Activated CD4-positive, alpha-beta T cell treated with anti-CD3 and anti-CD28 coated beads, Interleukin-2, amount 50 U/mL, for 4 hours (primary cell): ENCODE measurements at places on chromosomes 6 and 20.
A peak's percentile ranks its signal among the peaks of the same experiment; 100 is the strongest.

- no peak for DNase-seq
Measured at GRCh38 chr6:101760843-101761621, 367.5 kb downstream of the GRIK2 start.

DNA sequence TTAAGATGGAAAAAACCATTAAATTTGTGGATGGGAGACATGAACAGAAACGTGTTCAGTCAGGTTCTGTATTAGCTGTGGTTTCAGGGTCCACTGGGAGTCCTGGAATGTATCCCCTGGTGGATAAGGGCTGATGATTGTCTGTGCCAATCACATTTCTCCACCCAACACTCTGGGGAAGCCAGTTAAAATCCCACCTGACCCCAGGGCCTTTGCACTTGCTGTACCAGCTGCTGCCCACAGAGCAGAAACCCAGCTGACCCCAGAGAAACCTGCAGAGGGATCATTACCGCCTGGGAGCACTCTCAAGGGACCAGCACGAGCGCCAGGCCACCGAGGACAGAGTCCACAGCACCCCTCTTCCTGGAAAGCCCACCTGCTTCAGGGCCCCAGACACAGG, 260.7 kb downstream of the PREX1 start:
- DNase-seq: no peak

- no peak for DNase-seq
Measured at GRCh38 chr6:17012421-17013225, 89.2 kb upstream of the STMND1 start.

DNA sequence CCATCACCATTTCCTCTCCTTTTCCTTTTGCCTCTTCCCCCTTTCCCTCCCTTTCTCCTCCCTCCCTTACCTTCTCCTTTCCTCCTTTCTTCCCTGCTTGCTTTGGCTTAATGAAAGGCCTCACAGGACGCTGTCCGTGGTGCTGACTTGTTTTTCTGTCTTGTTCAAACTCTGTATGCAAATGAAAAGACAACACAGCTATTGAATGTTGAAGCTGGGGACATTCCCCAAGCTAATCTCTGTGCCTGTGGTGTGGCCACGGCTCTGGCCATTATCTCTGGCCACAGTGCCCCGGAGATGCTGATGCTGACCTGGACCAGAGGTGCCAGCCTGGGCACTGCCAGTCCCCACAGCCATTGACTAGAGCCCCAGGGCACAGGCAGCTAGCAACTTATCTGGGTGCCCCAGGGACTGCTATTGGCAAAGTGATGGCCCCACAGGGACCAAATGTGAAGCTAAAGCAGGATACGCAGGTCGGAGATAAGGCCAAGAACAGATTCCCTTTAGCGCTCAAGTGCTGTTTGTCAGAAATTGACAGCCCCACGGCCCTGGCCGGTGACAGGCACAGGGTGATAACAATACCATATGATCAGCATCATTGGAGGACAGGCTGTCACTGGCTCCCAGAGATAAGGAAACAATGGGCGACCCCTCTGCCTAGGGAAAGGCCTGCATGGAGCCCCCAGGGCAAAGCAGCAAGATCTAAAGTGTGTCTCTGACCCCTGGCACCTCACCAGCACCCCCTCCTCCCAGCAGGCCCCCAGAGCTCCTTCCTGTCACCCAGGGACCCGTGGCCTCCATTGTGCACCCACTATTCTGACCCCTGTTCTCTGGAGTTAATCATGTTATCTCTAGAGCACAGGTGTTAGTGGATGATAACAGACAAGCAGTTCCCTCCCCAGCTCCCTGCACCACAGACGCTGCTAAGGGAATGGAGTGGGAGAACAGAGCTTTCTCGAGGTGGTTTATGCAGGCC, 31.6 kb upstream of the SLC32A1 start:
- DNase-seq: peak; percentile 46

GRCh38 chr20:43345676-43346075, 112.0 kb upstream of the SRSF6 start:
- no peak for DNase-seq

DNA sequence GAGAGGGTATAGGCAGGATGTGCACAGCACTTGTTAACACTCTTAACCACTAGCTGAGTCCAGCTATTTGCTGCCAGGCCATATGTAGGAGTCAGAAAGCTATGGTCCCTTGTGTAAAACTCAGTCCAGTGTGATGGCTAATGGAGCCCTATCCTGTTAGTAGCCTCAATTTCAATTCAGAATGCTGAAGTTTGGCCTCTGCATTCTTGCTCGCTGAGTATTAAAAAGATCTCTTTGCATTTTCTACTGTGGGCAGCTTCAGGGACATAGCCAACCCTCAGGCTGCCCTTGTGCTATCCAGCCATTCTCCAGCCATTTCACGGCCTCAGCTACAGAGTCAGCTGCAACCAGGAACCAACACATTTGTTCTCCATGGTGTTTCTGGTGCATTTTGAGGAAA, 92.5 kb downstream of the SPTLC3 start:
- DNase-seq: no peak

GRCh38 chr6:144362042-144363018, 77.2 kb downstream of the UTRN start:
- no peak for DNase-seq

DNA sequence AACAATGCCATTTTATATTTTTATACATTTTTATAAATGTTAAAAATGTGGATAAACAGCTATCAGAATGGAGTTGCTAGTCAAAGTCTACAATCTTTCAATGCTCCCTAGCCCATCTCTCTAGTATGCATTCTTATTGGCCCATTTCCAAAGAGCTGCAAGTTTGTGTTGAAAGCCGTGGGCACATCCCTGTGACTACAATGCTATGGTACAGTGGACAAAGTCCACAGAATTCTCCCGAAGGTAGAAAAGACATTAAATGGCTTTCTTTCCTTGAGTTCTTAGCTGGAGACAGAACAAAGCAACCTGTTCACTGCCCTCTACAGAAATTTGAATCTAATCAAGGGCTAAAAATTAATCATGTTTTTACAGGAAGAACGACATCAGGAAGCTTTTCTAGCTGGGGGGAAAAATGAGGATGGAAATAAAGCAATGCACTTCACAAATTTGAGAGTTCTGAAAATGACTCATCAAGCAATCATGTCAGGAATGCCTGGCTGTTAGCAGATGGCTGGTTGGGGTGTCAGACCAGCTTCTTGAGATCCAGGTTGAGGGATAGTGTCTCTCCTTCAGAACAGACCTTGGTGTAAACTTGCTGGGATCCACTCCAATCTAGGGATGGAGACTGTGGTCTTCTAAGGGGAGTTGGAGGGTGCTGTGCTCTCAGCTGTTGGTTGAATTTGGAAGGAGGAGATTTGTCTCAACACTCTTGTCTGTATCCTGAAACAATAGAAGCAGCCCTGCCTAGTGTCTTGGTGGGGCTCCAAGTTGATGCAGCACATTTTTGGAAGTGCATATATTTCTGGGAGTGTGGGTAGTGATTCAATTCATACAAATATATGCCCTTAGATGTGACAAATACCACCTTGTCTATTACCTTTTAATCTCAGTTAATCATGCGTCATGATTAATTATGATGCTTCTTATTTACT, 143.4 kb upstream of the PHACTR1 start:
- DNase-seq: no peak

GRCh38 chr20:64031822-64032314, 4.1 kb upstream of the C20orf204 start:
- DNase-seq: no peak

GRCh38 chr6:88916615-88917208, 46.7 kb downstream of the RNGTT start:
- no peak for DNase-seq

- DNase-seq: no peak
Measured at GRCh38 chr6:139251045-139251690, 40.6 kb downstream of the TXLNB start.

DNA sequence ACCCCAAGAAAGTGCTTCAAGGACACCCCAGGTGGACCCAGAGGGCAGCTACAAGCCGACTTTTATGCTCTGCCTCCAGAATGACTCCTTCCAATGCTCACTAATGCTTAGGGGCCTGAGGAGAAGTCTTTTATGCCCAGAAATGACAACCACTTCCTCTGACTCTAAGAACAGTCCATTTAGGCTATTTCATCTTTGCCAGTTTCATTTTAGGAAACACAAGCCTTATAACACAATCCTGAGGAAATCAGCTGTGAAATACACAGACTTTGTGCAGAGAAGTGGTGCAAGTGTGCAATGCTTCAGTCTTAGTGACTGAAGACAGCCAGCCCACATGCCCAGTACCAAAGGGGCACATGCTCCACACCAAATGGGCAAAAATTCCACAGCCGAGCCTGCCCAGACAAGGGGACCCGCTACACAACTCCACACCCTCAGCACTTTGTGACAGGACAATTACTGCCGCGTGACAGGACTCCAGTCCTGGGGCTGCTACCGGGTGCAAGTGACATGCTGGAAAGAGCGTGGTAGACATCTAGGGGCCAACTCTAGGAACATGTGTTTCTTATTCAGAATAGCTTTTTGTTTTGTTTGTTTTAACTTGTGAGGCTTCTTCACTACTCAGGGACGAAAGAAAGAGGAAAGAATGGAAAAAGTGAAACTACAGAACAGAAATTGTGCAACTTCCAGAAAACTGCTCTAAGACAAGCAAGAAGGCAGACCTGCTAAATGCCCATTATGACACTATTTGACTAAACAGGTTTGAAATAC, 28.2 kb upstream of the PLAGL1 start:
- DNase-seq: no peak

DNA sequence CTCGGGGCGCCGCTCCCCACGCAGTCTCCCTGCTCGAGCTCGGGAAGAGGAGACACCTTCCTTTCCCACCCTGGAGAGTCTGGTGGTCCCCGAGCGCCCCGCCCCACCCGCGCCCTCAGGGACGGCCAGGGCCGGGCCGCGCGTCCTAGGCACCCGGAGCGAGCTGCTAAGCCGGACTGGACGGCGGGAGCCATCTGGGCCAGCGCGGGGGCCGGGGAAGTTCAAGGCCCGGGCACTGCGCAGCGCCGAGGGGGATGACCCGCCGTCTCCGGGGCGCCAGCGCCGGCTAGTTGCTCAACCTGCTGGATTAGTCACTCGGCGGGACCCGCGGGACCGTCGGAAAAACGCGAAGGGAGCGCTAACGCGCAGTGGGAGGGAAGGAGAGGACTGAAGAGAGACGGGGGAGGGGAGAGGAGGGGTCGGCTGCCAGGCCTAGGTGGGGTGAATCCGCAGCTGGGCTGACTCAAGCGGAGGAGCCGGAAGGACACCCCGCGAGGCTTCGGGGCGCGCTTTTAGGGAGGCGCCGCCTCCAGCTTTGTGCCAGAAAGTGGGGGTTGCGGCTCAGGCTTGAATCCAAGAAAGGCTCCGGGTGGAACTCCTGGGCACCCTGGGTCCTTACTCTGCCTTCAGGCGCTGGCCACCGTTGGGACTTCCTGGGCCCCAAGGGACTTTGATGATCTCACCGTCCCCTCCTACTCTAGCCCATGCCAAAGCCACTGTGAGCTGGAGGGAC, 75.7 kb upstream of the FOXP4 start:
- no peak for DNase-seq

GRCh38 chr6:116801971-116802370, 26.9 kb downstream of the GPRC6A start:
- DNase-seq: no peak

DNA sequence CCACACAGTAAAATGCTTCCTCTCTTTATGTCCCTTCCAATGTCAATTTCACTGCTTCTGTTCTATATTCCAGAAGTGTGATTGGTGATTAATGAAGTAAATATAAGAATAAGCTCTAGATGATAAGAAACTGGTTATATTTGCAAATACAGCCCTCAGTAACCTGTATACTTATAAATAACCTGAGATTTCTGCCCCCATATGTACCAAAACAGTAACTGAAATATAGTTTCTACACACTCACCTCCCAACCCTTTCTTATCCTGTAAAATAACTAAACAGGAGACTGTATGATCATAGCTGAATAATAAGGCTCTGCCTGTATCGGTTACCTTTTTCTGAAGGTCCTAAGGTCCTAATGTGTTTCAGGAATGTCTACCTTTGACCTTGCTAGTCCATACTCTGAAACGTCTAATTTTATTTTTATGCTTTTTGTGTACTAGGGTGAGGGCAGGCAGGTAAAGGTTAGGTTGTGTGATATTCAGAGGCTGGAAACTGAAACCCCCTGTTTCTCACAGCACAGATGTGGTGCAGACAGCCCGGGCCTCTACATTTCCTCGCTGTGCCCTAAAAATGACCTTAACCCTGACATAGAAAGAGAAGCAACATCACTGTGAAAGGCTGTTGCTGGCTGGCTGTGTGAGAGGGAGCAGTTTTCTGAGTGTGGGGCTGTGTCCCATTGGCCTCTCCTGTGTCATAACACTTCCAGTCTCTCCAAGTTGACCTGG, 378.8 kb downstream of the CENPW start:
- DNase-seq: no peak

DNA sequence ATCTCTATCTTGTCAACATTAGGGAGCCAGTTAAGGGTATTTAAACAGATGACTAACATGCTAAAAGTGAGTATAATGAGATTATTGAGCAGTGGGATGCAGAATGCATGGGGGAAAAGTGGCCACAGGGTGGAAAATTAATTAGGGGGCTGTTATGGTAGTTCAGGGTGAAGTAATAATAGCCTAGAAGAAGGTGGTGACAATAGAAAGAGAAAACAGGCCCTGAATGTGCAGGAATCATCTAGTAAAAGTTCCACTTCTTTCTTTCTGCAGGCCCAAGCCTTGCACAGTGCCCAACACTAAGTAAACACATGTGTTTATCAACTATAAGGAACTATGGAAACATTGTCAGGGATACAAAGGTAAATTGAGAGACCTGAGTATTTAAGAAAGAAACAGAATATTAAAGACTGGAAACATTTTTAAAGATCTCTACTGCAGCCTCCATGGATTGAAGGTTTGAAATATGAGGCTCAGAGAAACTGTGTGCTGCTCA, 7.1 kb upstream of the MYB start:
- no peak for DNase-seq

GRCh38 chr6:132369526-132369925, 31.7 kb downstream of the MOXD1 start:
- no peak for DNase-seq

- DNase-seq: no peak
Measured at GRCh38 chr6:5751525-5752390, 255.0 kb downstream of the NRN1 start.

DNA sequence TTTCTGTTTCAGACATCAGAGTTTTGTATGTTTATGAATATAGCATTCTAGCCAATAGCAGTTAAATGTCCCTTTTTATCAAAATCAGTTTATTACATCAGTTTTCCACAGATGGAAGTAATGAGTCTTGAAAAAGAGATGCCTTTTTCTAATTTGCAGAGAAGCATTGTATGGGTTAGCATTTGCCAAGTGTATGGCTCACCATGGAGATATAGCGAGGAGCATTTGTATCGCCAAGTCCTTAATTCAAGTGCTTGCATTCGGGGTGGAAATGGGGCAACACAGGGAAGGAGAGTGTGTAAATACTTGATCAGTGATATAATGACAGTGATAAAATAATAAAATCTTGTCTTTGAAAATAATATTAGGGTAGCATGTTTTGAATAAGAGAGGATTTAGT, 42.9 kb downstream of the TXLNB start:
- DNase-seq: no peak

- no peak for DNase-seq
Measured at GRCh38 chr6:72418495-72418894, 203.4 kb upstream of the KCNQ5 start.
